Ovary (tissue), 10 donors: ENCODE measurements at places on chromosomes 4 and X.

- DNase-seq: no peak
Measured at GRCh38 chrX:12936947-12937346, 30.5 kb downstream of the TLR8 start.

DNA sequence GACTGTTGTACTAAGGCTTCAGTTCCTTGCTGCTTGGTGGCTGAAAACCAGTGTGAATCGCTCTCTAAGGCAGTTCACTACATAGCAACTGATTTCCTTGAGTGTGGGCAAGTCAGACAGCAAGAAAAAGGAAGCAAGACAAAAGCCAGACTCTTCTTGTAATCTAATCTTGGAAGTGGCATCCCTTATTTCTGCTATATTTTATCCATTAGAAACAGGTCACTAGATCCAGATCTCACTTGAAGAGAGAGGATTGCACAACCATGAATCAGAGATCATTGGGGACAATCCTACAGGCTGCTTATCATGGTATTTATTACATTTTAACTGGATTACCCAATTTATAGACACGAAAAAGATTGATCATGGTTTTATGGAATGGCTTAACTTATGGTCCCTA lies 684.5 kb downstream of the GRID2 start:
- DNase-seq: no peak

- no peak for DNase-seq
Measured at GRCh38 chrX:153342762-153343558, 9.0 kb downstream of the ZNF275 start.

GRCh38 chrX:44002567-44002966 lies 29.4 kb upstream of the NDP start:
- DNase-seq: no peak

- DNase-seq: no peak
Measured at GRCh38 chr4:53593765-53594164, 2.5 kb upstream of the LNX1 start.

GRCh38 chr4:73446336-73446938 lies 10.4 kb downstream of the AFP start:
- no peak for DNase-seq

GRCh38 chrX:76434103-76434741 lies 6.7 kb downstream of the MAGEE1 start:
- DNase-seq: no peak

DNA sequence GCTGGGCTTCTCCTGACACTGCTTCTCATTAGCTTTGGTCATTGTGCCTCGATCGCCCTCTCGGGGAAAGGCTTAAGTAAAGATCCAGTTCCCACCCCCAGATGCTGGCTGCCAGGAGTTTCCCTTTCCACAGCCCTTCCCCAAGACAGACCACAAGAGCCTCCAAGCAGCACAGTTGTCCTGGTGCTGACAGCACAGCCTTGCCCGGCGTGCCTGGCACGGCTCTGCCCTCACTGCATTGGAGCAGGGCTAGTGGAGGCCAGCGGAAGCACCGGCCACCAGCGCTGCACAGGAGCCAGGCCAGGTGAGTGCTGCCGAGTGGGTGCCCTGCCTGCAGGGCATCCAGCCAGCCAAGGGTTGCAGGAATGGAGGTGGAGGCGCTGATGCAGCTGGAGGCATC lies 9.7 kb upstream of the MSANTD1 start:
- DNase-seq: no peak

DNA sequence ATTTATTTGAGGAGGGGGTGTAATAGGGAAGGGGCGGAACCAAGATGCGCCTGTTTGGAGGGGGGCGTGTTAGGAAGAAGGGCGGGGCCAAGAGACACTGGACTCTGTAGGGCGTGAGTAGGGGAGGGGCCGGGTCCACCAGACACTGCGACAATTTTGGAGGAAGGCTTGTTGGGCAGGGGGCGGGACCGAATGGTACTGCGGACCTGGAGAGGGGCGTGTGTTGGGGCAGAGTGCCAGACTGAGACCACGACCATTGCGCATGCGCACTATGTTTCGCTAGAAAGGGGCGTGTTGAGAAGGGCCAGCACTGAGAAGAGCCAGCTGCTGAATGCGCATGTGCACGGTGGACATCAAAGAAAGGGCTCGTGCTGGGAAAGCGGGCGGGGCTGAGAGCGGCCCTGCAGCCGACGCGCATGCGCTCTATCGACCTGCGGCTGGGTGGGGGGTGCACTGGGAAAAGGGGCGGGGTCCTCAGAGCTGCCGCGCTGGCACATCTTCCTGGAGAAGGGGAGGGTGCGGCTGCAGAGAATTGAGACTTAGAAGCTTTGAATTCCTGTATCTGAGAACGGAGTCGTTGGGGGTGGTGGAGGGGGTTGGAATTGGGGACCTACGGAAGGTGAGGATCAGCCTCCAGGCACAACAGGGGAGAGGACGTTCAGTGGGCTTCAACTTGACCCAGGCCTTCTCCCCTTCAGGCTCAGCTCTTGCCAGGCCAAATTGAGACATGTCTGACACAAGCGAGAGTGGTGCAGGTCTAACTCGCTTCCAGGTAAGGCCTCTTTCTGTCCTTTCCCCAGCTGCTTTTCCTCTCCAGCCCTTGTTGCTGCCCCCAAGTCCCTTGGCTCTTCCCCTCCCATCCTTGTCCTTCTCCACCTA lies 1.3 kb downstream of the MAGED2 start:
- peak; percentile 94 for DNase-seq

DNA sequence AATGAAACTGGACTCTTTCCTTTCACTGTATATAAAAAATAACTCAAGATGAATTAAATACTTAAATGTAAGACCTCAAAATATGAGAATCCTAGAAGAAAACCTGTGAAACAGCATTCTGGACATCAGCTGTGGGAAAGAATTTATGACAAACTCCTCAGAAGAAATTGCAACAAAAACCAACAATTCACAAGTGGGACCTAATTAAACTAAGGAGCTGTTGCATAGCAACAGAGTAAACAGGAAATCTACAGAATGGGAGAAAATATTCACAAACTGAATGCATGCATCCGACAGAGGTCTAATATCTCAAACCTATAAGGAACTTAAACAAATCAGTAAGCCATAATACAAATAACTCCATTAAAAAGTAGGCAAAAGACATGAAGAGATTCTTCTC lies 851.7 kb upstream of the PCDH10 start:
- no peak for DNase-seq

GRCh38 chr4:98682719-98683118 lies 24.3 kb upstream of the TSPAN5 start:
- DNase-seq: no peak
